Stimulated activated CD4-positive, alpha-beta T cell treated with anti-CD3 and anti-CD28 coated beads, Interleukin-2, amount 100 ng/mL, for 48 hours (primary cell): ENCODE measurements at places on chromosomes 1 and 21.

DNA sequence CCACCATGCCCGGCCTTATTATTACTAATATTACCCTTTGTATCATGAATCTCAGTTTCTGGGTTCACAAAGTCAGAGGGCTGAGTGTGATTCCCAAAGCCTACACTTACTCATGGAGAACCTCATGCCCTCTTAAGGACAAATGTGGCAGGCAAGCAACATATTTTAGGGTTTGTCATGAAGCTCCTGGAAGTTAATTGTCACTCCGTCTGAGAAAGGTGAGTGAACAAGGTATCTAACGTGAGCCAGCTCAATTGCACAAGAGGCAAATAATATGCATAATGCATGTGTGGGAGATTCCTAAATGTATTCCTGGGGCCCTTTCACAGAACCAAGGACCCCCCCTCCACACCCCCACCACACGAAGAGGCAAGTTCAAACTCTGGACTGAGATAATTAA, 10.1 kb upstream of the TIAM1 start:
- DNase-seq: no peak

DNA sequence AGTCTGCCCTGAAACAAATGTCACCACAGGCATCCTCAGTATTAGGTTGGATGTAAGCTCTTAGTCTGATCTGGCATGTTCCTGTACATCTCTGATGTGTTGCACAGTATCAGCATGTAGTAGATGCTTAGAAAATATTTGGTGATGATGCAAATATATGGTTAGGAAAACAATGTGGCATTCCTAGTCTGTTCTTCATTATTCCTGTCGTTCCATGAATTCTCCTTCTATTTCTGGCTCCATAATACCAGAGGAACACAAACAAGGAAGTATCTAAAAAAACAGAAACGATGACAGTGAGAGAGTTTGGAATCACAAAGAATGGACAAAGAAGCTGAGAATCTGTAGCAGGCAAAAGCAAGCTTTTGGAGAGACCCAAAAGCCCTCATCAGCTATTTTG, 236.6 kb downstream of the HHAT start:
- DNase-seq: no peak

DNA sequence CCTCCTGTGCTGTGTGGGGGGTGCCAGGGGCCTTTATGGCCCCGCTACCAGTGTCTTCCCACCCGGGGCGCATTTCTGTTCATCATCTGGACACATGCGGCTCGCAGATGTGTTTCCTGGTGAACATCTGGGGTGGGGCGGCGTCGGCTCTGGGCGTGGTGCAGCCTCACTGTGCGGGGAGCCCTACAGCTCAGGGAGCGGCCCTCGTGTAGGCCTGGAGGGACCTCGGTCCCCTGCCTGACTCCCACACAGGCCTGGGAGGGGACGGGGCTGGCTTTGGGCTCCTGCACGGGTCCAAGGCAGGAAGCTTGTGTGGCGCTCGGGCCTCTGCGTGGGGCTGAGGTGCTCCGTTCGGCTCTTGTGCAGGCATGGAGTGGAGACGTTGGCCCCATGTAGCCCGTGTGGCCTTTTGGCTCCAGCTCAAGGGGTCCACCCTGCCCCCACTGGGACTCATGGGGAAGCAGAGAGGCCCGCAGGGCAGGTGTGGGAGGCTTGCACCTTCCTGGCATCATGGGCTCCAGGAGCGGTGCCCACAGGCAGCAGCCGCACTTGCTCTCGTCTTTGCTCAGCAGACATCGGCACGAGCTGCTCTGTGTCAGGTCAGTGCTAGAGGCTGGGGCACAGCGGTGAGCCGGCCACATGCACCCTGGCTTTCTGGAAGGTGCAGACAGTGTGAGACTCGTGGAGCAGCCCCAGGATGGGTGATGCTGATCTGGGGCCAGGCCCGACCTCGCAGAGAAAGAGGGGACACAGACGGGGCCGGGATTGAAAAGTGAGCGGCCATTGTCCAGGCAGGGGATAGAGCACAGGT, 90.1 kb upstream of the ACTRT2 start:
- no peak for DNase-seq

GRCh38 chr1:230422221-230422981, 3.7 kb downstream of the PGBD5 start:
- DNase-seq: no peak

DNA sequence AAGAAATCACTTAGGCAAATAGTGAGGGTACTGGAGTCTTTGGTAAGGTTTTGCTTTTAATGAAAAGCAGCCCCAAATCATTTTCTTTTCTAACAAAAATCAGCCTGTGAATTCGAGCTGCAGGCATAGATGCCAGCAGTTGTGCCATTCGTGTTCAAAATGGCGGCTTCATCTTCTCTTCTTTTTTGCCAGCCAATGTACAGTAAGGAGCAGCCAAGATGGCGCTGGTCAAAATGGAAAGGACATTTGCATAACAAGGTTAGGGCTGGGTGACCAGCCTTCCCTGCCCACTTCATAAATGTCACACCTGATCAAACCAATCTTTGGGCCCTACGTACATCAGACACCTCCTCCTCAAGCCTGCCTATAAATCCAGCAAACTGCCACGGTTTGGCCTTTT, 100.2 kb upstream of the RGS1 start:
- DNase-seq: no peak

DNA sequence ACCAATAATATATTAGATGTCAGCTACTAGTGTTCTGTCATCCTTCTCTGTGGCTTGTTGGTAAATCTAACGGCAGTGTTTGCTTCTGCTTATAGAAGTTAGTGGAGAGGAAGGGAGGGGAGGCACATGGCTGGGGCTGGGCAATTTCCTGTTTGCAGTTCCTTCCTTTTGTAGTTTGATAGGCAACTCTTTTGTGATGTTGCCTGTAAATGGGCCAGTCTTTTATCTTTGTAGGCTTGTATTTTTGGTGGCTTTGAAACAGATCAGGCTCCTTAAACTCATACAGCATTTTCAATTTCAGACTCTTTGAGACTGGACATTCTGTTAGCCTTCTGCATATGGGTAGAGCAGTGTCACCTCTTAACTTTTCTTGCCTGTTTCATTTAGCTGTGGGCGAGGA, 48.1 kb downstream of the CDC14A start:
- DNase-seq: peak; percentile 21

DNA sequence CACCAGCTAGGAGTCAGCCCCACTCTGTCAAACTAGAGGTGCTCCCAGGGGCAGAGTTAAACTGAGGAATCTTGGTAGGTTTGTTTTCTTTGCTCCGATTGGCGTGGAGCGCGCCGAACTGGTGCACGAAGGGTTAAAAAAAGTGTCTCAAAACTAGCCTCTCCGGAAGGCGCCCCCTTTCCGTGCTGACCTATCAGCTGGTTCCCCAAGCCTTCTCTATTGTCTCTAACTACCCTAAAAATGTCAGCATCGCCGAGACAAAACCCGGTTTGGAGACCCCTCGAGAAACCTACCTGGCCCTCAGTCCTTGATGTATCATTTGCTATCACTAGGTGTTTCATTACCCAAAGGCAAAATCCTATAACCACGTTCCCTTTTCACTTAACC, 2.2 kb downstream of the TGFB2 start:
- no peak for DNase-seq

- no peak for DNase-seq
Measured at GRCh38 chr1:14039582-14040430, 339.8 kb downstream of the PRDM2 start.

DNA sequence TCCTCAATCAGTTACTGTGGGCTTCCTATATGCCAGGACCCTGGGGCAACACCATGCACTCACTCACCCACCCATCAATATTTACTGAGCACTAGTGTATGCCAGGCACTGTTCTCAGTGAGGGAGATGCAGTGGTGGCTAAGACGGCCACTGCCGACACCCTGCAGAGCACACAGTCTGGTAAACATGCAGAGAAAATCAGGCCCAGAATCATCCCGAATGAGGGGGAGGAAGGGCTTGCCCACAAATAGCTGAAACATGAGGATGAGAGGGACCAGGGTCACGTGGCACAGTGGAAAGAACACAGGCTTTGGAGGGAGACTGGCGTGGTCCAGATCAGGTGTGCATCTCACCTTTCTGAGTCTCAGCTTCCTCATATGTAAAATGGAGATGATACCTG, 89.2 kb upstream of the IGSF21 start:
- no peak for DNase-seq

- no peak for DNase-seq
Measured at GRCh38 chr1:46152016-46152415, 19.6 kb upstream of the PIK3R3 start.

- no peak for DNase-seq
Measured at GRCh38 chr1:82978461-82979324, 1020.2 kb downstream of the TTLL7 start.

- DNase-seq: no peak
Measured at GRCh38 chr1:155127105-155127966, at the start of gene EFNA1. Gene EFNA1 (plus strand): TSS chr1:155127876. CDS start chr1:155127978, 102 bp downstream.

GRCh38 chr1:150156868-150157603, 7.3 kb downstream of the PLEKHO1 start:
- no peak for DNase-seq

GRCh38 chr1:247210062-247210375, 38.2 kb upstream of the ZNF124 start:
- no peak for DNase-seq

DNA sequence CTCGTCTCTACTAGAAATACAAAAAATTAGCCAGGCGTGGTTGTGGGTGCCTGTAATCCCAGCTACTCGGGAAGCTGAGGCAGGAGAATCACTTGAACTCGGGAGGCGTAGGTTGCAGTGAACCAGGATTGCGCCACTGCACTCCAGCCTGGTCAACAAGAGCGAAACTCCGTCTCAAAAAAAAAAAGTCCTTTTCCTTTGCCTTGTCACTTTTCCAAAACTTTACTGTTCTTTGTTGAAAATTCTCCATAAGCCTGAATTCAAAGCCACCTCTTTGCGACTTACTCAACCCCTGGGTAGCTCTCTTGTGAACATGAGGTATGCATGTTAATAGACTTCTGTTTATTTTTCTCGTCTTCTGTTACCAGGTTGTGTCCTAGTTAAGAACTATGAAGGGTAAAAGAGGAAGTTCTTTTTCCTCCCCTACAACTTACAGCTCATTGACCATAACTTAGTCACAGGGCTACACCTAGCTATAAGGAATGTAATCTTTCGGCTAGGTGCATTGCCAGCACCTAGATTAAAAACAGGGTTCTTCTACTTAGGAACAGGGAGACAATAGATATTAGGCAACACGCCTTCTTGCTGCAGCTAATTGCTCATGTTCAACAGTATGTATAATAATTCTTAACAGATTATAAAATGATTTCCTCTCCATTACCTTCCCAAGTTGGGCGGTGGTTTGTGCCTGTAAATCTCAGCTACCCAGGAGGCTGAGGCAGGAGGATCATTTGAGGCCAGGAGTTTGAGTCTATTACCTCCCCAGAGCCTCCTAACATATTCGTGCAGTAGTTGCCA, 40.9 kb downstream of the PTAFR start:
- DNase-seq: no peak

- DNase-seq: no peak
Measured at GRCh38 chr1:77506771-77507170, 175.7 kb downstream of the ZZZ3 start.

DNA sequence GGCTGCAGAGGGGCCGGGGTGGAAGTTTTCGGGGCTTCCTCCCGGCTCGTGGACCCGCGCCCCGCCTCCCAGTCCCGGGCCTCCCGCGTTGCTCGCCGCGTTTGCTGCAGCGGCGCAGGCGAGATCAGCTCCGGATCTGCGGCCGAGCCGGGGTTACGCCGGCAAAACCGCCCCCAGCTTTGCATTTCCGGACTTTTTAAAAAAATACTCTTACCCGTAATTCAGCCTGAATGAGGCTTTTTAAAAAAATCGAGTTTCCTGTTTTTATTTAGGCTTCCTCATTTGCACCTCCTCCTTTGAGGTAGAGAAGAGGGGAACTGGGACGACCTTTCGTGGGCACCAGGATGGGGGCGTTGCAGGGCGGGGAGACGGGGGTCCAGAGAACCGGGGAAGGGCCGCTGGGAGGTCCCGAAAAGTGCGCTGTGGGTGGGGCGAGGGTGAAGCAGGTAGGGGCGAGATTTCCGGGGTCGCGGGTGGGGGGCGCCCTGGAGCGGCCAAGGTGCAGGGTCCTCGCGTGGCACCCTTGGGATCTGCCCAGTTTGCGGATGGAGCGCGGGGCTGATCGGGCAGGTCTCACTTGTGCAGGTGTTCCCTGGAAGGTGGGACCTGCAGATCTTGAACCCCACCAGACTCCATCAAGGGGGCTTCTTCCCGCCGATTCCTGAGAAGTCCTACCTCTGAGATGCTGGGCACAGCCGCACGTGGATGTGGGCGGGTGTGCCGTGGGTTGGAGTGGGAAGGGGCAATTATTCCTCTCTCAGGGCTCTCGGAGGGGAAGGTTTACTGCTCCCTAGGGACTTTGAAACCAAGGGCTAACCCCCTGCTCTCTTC, 1.1 kb downstream of the PIK3CD start:
- peak; percentile 15 for DNase-seq

GRCh38 chr1:247317702-247318101, 14.0 kb downstream of the ZNF496 start:
- no peak for DNase-seq

GRCh38 chr1:184487531-184488193, 100.8 kb downstream of the C1orf21 start:
- no peak for DNase-seq

GRCh38 chr1:11793819-11794218, 11.9 kb downstream of the MTHFR start:
- no peak for DNase-seq

DNA sequence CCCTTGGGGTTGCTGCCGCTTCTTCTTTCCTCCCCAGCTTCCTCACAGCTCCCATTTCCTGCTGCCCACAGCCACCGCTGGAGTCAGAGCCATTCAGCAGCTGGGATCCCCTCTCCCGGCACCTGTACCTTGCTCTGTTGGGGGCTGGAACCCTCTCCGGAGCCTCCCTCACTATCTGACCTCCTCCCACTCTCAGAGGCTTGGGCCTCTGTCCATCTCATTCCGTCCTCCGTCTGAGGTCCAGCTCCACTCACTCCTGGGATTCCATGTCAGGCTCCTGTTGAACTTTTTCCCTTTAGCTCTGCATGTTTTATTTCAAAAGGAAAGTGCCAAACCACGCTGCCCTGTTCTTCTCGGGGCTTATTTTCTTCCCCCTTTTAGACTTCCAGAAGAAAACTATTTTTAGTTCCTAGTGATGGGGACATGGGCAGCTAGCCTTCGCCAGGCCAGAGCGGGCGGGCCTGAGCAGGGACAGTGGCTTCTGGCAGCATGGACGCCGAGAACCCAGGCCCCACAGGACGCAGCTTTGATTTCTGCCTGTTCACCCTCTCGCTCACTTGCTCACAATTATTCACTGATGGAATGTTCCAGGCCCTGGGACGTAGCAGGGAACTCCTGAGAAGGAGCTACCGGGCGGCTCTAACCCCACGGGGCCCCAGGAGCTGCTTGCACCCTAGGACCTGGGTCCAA, 79.2 kb downstream of the ARHGEF10L start:
- no peak for DNase-seq

- no peak for DNase-seq
Measured at GRCh38 chr1:6317098-6317760, 56.3 kb upstream of the GPR153 start.

GRCh38 chr1:14871218-14871970, 272.9 kb downstream of the KAZN start:
- DNase-seq: no peak
